ENCODE measurements at places on chromosomes 2 and 18.
A peak's percentile ranks its signal among the peaks of the same experiment; 100 is the strongest.

DNA sequence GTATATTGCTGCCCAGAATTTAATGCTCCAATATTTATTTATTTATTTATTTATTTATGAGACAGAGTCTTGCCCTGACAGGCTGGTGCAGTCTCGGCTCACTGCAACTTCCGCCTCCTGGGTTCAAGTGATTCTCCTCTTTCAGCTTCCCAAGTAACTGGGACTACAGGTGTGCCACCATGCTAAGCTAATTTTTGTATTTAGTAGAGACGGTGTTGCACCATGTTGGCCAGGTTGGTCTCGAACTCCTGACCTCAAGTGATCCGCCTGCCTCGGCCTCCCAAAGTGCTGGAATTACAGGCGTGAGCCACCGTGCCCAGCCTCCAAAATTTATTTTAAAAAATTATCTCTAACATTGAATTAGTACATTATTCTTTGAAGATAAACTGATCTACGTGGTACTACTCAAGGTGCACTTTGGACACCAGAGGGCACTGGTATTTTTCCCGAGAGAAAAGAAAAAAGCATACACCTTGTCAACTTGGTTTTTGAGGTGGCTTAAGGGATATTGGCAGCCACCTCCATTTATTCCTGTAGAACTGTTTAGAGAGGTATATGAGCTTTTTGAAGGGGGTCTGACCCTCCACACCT lies 1.4 kb upstream of the IDH1 start:
- peak; percentile 25 for DNase-seq

DNA sequence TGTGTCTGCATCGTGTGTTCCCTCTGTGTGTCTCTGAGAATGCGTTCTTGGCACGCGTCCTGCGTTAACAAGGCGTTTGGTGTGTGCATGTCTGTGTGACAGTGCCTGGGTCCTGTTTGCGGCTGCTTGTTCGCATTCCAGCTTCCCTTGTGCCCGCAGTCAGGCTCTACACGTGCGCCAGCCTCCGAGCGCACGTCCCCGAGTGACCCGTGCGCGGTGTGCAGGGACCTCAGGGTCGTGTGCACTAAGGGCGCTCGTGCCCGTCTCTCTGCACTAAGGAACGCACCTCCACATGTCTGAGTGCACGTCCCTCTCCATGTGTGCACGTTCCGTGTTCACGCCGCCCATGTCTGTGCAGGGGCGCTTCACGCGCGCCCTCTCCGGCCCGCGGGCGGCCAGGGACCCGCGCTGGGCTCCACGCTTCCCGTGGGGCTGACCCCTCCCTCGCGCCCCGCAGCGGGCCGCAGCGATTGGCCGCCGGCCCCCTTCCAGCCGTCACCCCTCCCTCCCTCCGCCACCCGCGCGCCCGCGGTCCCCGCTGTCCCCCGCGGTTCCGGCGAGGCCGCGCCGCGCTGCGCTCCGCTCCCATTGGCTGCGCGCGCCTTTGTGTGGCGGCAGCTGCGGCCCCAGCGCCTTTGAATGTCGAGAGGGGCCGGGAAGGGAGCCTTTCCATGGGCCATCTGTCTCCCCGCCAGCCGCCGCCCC lies 229.4 kb downstream of the HAUS1 start:
- no peak for DNase-seq

DNA sequence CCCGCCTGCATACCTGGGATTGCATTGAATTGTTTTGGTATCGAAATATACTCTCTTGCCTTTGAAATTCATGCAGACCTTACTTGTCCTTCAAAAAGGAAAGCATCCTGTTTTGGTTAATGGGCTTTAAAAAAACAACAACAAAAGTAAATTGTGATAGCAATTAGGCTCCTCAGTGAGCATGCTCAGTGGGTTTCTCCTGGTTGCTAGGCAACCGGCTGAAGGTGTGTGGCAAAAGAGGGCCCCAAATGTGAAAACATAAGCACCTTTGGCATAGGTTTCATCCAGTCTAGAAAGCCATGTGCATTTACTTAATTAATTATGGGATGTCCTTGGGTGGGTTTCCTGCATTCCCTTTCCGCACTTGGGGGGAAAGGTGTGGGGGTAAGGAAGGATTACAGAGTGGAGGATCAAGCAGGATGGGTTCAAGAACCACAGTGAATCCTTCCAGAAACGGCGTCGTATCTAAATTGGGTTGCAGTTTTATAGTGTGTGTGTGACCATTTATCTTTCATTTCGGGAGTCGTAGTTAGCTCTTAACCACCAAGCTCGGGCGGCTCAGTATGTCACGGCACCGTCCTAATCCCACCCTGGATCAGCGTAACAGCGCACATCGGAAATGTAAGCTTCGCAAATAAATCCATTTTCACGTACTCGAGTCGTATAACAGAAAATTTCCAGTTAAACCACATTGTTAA lies 274.9 kb upstream of the TCF4 start:
- DNase-seq, result no peak

DNA sequence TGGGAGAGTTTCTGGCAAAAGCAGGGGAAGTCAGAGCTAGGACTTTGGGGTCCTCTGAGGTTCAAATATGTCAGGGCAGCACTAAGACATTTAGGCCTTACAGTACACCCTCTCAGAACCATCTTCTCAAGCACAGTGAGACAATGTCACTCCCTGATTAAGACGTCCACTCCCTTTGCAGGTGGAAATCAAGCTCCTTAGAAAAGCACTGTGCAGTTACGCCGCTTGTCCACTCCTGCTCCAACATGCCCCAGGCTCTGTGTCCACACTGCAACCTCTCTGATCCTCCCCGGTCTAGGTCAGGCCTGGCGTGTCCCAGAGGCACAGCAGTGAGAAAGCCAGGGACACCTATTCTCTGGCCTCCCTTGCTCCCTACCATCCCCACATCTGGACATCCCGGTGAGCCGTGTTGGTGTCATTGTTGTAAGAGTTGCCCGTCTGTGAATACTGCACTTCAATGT lies 528.6 kb upstream of the ID2 start:
- no peak for DNase-seq

- DNase-seq, result no peak
Observed at GRCh38 chr2:9030190-9030589, 26.7 kb upstream of the MBOAT2 start.

GRCh38 chr2:118145207-118145606 lies 56.9 kb downstream of the INSIG2 start:
- DNase-seq, result no peak

DNA sequence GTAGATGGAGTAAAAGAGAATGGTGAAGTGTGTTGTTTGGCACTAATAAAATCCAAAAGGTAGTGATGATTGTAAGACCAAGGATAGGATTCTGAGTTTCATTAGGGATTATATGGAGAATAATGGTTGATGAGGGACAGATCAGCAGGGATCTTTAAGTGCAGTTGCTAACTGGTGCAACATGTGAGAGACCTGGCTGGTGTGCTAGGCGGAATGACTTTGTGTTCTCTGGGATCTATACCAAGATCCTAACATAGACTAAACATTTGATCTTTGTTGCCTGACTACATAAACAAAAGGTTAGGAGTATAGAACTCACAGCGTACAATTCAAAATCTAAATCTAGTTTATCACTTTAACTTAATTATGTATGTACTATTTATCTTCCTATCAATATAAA lies 135.4 kb downstream of the PTRHD1 start:
- DNase-seq, result no peak

DNA sequence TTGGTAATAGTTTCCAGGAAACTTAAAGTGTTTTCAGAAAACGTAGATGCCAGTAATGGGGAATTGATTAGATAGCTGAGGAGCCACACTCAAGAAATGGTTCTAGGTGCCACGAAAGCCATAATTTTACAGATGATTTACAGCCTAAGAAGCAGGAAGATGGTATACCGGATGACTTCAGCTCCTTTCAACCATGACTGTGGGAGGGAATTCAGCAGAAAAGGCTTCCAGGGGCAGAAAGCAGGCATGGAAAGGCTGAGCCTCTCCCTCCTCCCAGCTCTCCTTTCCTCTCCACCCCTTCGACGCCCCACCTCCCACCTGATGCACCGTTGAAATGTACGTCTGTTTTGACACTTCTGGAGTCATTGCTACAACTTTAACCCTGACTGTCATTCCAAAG lies 68.6 kb upstream of the SMIM21 start:
- no peak for DNase-seq

DNA sequence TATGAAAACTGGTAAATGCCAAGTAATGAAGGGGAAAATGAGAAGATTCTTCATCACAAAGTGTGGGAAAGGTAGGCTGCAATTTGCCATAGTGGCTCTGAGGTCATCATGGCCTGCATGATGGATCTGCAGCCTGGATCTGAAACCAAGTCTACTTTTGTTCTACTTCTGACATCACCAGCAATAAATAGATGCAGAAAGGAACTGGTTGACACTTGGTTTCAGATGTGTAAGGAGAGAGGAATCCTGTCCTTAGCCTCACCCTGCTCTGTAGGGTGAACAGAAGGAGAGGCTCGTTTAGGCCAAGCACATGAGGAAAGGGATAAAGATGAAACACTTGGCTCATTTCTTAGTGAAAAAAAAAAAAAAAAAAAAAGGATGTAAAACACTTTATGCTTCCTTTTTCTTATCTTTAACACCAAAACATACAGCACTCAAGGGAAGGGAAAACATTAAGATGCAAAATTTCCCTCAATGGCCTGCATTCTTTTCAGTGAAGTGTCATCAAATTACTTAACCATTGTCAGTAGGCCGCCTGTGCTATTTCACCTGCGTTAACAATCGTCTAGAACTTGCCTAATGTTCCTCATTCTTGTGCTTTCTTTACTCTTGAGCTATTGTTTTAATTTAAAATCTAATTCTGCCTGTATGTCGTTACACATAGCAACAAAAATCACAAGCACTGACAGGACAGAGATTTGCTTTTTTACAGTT lies 3.9 kb downstream of the NEB start:
- DNase-seq, result peak; percentile 28

GRCh38 chr2:216897561-216898203 lies 37.8 kb upstream of the TNP1 start:
- no peak for DNase-seq

GRCh38 chr18:57910817-57911216 lies 107.7 kb upstream of the ATP8B1 start:
- peak; percentile 20 for DNase-seq

- no peak for DNase-seq
Observed at GRCh38 chr2:13021470-13021957, 304.8 kb downstream of the TRIB2 start.

DNA sequence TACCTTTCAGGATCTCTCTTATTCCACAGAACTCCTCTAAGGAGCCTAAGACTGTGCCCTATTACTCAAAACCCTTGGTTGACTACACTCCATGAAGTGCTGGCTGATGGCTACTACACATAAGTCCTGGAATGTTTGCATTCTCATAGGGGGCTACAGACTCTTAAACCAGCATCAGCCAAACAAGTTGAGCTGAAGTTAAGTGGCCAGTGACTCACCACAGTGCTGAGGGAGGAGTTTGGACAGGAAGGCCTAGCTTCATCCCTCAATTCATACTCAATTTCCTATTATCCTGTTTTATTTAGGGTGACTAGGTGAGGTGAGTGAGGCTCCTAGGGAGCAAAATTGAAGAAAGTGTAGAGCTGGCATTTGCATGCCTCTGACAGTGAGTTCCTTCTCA lies 246.7 kb downstream of the SMAD2 start:
- no peak for DNase-seq

Data from GM12865 (cell line).